ENCODE measurements at places on chromosomes 12 and 14.

DNA sequence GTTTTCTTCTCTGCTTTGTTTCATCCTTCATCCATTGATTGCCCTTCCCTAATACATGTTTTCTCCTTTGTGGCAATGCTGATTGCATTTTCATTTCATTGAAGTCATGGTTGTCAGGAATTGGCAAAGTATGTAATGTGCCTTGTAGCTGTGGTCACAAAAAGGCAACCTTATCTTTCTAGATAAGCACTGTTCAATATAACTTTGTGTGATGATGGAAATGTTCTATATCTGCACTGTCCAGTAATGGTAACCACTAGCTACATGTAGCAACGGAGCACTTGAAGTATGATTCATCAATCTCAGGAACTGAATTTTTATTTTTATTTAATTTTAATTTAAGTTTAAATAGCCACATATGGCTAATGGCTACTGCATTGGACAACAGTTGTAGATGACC, 79.8 kb downstream of the PCNX1 start:
- no peak for DNase-seq

- DNase-seq, result no peak
Observed at GRCh38 chr12:29343022-29343799, 37.8 kb downstream of the ERGIC2 start.

DNA sequence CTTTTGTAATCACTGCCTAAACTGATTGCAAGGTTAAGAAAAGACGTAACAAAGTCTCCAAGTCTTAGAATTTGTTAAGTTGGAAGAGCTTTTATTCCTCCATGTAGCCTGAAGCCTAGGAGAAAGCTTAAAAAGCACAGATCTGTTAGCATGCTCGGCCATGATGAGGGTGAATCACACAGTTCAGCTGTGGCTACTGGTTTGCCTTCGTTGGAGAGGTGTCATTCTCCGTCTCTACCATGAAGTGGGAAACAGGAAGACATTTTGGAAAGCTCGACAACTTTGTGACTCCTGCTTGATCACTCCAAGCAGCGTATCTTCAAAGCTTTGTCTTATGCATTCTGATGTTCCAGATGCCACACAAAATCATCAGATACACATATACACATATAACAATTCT, 27.1 kb downstream of the DCP1B start:
- DNase-seq, result no peak

- no peak for DNase-seq
Observed at GRCh38 chr12:55839345-55840140, 3.2 kb downstream of the MMP19 start.

- no peak for DNase-seq
Observed at GRCh38 chr14:94897082-94897481, 127.2 kb upstream of the GSC start.

DNA sequence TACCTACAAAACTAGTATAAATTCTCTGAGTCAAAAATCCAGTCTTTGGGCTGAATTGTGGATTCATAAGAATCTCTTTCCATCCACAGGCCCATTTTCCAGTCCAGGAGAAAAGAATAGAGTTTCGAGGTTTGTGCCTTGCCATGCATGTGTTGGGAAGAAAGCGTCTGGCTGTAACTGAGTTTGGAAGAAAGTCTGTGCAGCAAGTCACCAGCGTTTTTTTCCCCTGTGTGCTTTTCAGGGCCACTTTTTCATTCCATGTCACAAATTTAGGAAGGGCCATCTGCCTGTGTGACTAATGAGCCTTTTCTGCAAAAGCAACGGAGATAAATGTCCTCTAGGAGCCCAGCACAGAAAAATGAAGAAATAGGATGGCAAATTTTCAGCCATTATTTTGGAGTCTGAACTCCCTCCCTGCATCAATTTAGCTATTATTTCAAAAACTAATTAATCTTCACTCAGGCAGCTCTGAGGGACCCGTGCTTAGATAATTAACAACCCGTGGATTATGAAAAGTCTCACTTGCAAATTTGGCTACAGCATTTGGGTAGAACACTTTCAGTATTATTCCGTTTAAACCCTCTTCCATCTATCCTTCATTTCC, 261.5 kb downstream of the SUDS3 start:
- DNase-seq, result no peak

DNA sequence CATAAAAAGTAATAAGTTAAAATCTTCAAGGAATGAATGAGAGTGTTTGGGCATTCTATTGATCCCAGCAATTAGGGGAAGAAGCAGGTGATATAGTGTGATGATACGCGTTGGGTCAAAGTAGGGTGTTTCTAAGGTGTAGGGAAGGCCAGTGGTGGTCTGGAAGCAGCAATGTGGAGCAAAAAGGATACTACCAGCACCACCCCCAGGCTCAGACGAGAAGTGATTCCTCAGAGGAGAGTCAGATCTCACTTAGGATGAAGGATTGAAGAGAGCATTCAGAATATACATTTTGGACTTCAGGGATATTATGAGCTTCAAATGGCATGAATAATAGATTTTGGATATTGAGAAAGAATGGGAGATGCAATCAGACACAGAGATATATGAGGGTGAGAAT, 497.6 kb downstream of the RMST start:
- no peak for DNase-seq

- DNase-seq, result no peak
Observed at GRCh38 chr12:24854908-24855307, 94.0 kb downstream of the BCAT1 start.

DNA sequence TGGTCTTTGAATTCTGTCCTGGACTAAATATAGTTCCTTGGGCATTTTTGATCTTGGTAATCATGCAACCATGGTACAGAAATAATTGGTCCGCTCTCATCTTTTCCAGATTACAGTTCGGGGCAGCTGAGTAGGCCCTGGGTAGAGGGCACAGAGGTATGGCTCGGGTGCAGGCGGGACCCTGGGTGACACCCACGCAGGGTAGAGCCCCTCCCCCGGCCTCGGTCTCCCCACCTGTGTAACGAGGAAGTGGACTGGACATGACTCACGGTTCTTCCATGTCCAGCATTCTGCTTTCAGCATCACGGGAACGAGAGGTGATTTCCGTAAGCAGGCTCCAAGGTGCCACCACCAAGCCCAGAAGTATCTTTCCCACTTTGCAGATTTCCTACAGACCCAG, 91.0 kb upstream of the DIO3 start:
- DNase-seq, result no peak

GRCh38 chr14:68113343-68113930, 293.9 kb downstream of the RAD51B start:
- DNase-seq, result no peak

GRCh38 chr12:46158501-46158900, 110.3 kb downstream of the SLC38A1 start:
- no peak for DNase-seq

DNA sequence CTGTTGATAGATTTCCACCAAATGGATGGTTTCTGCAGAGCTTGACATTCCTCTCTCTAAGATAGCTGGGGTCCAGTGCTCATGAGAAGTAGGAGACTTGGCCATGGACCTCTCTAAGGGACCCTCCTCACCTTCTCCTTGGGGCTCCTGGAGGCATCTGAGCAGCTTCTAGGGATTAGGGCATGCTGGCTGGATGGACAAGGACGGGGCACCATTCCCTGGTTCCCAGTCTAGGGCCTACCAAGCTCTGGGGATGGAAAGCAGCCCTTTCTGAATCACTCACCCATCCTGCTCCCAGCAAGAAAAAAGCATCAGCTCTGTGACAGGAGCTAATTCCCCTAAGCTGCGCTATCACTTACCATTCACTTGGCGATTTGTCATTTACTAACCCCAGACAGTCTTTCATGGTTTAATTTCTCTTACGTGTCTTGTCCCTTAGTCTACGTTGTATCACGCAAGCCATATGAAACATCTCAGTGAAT, 39.5 kb downstream of the VWF start:
- no peak for DNase-seq

DNA sequence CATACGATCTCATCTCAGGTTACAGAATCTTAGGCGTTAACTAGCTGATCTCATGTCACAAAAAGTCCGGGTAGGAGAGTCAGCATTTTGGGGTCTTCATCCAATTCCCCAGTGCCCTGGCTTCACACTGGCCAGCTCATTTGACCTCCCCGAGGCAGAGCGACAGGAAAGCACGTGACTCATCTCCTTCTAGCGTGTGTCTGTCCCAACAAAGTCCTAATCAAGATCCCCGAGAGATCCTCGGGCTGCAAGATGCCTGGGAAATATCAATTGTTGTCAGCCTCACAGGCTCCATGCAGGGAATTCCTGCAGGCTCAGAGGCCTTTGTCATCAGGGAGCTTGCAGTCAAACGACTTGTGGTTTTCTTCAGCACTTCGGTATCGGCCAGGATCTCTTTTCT, 57.5 kb downstream of the ZNF664 start:
- DNase-seq, result no peak

DNA sequence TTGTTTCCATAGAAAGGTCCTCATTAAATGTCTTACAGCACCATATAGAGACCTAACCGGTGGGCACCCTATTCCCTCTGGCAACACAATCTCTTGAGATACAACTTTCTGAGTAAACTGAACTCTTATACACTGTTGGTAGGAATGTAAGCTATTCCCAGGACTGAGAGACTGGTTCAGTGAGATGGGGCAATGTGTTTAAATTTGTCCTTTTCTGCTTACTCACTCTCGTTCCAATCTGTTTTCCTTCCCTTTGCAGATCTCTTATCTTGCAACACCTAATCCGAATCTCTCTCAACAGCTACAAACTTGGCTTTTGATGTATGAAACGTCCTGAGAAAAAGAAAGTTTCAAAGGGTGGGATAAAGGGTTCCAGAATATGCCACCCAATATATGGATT, 26.1 kb upstream of the ETV6 start:
- no peak for DNase-seq

DNA sequence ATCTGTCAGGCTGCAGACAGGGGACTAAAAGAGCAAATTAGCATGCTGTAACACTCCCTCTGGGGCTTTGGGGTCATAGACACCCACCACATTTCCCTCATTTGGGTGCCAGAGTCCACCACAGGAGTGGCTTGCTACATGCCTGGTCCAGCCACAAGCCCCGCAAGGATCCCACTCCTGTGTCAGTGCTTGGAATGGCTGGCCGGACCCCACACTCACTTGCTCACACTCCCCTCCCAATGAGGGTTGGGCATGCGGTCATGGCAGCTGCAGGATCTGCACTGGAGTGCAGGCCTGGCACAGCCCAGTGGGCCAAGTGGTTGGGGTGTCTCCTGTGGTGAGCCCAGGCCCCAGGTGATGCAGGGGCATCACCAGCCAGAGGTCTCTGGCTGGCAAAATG, 59.9 kb downstream of the TSPAN19 start:
- DNase-seq, result no peak

DNA sequence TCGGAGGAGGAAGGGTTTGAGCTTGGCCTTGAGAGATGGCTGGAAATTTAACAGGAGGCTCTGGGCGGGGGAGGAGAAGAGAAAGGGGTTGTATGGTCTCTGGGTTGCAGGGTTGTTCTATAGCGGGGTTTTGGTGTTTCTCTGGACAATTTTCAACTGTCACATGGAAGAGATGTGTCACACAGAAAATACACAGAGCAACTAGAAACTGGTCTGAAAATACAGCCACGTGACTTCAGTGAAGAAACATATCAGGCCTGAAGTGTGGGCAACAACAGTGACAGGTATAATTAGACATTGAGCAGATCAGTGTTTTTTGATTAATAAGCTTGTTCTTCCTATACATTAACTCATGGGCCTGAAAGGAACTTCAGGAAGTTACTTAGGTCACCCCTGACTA, 205.3 kb upstream of the HMGA2 start:
- no peak for DNase-seq

DNA sequence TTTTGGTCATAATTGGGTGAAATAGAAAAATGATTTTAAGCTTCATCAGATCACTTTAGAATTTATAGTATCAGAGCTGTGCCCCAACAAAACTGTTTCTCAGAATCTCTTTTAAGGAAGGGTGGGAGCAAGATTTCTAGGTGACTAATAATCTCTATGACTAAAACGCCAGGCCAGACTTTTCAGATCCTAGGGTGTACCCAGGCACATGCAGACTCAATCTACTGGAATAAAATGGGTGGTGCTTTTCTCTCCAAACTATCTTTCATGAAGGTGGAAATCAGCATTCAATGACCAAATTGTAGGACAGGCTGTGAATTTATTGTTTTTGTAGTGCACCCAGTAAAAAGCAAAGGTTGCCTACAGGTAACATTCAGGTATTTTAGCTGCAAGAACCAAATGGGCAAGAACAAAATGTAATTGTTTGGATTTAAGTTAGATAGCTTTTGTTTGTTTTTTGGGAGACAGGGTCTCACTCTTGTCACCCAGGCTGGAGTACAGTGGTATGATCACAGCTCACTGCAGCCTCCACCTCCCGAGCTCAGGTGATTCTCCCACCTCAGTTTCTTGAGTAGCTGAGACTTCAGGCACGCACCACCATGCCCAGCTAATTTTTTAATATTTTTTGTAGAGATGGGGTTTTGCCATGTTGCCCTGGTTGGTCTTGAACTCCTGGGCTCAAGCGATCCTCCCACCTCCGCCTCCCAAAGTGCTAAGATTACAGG, 49.5 kb downstream of the PPP2R5C start:
- peak; percentile 64 for DNase-seq

DNA sequence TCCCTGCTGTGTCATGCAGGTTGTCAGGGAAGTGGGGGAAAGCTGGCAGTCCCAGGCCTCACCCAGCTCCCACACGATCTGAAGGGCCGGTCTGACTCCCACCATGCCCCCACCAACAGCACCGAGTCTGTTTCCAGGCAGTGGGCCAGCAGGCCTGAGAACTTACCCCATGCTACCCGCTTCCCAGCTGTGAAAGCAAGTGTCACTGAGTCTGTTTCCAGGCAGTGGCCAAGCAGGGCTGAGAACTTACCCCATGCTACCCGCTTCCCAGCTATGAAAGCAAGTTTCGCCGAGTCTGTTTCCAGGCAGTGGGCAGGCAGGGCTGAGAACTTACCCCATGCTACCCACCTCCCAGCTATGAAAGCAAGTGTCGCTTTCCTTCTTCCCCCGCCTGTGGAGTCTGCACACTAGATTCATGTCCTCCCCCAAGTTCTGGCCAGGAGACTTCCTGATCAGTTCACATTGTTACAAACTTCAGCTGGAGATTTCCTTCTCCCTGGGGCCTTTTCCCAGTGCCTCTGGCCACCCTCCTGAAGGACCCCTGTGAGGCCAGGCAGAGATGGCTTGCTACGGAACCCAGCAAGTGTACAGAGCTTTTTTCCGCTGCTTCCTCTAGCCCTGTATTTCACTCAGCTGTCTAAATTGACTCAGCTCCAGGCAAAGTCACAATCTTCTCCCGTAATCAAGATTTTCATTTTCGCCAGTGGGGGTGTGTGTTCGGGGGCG, 435.4 kb downstream of the TMTC2 start:
- no peak for DNase-seq

DNA sequence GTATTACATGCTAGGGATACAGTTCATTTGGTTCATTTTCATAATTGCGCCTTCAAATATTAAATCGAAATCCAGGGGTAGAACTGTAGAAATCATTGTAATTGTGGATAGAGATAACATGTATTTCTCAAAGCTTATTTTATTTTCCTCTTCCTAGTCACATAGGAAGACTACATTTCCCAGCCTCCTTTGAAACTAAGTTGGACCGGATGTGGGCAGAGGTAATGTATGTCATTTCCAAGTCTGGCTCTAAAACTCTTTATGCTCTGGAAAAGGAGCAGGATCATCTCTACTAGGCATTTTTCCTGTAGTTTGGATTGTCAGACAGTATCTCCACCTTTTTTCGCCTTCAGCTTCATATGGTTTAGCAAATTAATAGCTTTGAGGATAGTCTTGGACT, 70.1 kb upstream of the CRY1 start:
- no peak for DNase-seq

All from CD4-positive, alpha-beta T cell treated with Interleukin-17A for 1 hour (primary cell).